Kidney (tissue), 22 donors: ENCODE measurements at places on chromosomes 6 and 20.

DNA sequence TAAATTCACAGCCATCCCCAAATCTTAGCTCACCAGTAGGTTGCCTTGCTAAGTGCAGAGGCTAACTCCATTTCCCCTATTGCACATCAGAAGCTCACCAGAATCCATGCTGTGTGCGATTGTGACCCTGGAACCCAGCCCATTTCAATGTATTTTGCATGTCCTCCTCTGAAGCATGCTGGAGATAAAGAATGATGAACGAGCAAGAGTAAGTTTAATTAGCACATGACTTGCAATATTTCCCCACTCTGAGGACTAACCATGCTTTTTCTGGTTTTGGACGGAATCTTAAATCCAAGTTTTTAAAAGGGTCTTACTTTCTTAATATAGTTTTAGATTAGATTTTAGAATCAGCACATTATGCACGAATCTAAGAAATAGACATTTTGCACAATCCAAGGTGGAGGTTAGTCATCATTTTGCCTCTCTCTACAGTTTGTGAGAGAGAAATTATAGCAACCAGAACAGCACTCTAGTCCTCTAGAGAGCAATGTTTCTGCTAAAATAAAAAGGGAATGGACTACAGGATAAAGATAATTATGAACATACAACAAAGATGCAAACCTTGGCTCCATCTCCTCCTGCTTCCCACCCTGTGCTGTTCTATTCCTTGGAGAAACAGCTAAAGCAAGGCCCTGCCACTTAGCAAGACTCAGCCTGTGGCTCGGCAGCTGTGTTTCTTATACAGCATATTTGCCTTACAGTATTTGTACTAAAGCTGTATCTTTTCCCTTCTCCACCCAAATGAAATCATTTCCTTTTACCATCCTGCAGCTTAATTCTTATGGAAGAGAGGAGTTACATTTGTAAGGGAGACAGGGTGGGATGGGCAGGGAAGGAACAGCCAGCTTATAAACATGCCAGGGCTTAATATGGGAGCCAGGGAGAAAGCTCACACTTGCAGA is 24.9 kb upstream of the LAMA4 start:
- peak; percentile 37 for DNase-seq

GRCh38 chr6:90694802-90695201 is 107.9 kb upstream of the MAP3K7 start:
- DNase-seq = no peak

GRCh38 chr20:1119128-1119505 is 715 bp downstream of the PSMF1 start:
- DNase-seq = no peak

DNA sequence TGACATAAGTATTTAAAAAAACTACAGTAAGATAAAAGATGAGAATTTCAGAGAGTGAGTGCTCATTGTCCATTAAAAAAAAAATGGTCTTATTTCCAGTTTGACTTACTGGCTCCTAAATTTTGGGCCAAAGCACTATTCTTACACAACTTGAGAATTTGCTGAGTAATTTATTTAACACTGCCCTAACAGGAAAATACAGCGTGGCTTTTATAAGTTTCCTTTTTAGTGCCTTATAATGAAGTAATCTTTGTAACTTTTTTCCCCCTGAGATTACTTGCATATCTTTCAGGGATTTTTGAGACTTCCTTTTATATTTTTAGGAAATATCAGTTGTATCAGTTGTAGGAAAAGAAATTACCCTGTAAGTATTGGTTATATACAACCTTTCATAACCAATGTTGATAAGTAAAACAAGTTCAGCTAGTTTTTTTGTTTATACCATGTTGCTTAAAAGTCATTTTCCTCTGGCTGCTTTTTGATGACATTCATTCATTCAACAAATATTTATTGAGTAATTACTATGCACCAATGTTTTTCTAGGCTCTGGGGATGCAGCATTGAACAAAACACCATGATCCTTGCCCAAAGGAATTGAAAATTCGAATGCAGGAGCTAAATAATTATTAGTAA is 106.4 kb upstream of the SGK1 start:
- no peak for DNase-seq
